ENCODE measurements at places on chromosomes 13 and 19. TPM values are rescaled to one million over a fixed set of nuclear protein-coding genes. Genes with fewer than 3 reads are reported as not detected.

MIR17HG gene
- 4.0 TPM for total RNA-seq

PSPN gene
- 0.35 TPM for total RNA-seq

ZFP28 gene
- 1.8 TPM for total RNA-seq

ZNF112 gene
- 33.1 TPM for total RNA-seq

FFAR1 gene
- total RNA-seq, result not detected

GARIN5A gene
- 1.2 TPM for total RNA-seq

PSG2 gene
- not detected for total RNA-seq

All from MG63 (cell line).